ENCODE measurements at places on chromosomes 6 and 20.

- DNase-seq: no peak
Observed at GRCh38 chr6:133396984-133397348, 155.8 kb downstream of the EYA4 start.

GRCh38 chr20:64133951-64134407, 26.6 kb upstream of the NPBWR2 start:
- no peak for DNase-seq

DNA sequence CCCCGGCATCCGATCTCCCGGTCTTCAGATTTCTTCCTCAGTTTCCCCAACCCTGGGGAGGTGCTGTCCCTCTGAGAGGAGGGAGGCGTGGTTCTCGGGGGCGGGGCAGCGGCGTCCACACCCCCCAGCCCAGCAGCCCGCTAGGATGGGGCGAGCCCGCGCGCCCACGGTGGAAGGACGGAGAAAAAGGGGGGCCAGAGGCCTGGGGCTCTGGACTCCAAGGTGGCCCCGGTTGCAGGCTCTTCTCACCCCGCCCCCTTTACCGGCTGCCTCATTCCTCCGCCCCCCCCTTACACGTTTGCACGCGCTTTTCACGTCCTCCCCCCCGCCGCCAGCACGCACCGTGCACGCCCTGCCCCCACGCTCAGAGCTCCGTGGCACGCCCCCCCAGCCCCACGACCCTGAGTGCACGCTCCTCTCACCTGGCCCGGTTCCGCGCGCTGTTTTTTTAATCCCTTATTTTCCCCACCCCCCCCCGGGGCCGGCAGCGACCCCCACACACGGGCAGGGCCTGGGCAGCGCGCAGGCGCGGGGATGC, 402 bp downstream of the ZBTB12 start:
- no peak for DNase-seq

DNA sequence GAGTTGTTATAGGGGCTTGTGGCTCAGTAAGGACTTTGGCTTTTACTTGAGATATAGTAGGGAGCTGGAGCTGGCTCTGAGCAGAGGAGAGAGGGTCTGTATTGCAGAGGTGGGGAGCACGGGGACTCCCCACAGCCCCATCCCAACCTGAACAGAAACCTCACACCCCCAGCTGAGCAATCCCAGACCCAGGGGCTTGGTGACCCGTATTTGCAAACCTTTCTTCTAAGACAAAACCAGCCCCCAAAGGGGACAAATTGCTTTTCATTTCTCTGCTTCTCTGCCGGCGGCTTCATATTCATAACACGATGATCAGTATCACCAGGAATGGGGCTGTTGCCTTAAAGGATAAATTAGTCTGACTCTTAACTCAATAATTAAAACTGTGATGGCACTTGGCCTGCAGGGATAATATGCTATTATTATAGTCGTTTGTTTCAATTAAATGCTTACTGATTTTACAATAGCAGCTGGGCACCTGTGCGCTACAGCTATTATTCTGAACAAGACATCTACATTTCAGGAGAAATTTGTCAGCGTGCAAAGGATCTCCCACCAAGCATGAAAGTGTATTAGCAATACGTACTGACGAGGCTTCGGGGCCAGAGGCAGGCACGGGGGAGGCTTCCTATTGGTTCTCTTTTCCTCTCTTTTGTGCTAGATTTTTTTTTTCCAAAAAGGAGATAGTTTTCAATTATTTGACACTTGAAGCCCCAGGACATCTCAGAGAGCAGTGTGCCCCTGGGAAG, 118.1 kb downstream of the TOX2 start:
- DNase-seq: no peak

GRCh38 chr6:81750681-81751387, 1.6 kb downstream of the TENT5A start:
- DNase-seq: no peak

- no peak for DNase-seq
Observed at GRCh38 chr6:40982917-40983316, 56.1 kb downstream of the UNC5CL start.

DNA sequence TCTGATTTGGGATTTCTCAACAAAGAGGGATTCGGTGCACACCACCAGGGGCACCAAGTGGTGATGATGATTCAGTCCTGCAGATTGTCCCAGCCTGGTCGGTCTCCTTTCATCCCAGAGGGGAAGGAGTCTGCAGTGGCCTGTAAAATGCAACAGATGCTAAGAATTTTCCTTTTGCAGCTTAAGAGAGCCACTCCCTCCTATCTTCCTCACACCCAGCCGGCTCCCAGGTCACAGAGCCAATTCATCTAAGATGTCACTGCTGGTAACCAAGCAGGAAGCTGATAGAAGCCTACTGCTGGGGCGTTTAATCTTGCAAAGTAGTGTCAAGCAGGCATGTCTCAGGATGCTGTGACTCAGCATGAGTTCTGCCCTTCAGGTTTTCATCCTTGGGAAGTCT, 203.8 kb upstream of the LRFN2 start:
- DNase-seq: no peak

DNA sequence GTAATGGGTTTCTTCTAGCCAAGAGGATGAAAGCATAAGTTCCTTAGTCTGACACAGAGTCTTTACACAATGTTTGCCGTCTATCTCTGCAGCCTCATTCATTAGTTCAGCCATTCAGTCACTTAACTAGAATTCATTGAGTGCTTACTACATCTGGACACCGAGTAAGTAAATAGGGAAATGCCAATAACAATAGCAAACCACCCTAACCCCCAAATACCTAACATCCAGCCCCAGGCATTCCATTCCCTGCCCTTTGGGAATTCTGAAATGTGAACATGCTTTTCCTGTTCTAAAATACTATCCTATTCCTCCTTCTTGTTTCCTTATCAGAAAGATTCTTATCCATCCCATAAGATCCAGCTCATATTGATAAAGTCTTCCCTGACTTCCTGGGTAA, 277.6 kb upstream of the RNF217 start:
- DNase-seq: no peak
